ENCODE measurements at places on chromosomes 6 and 20.
A peak's percentile ranks its signal among the peaks of the same experiment; 100 is the strongest.

- DNase-seq, result no peak
These were observed 49.1 kb downstream of the AKAP12 start for GRCh38 chr6:151288712-151289398.

GRCh38 chr20:420166-420620 lies 12.1 kb downstream of the RBCK1 start:
- no peak for DNase-seq

DNA sequence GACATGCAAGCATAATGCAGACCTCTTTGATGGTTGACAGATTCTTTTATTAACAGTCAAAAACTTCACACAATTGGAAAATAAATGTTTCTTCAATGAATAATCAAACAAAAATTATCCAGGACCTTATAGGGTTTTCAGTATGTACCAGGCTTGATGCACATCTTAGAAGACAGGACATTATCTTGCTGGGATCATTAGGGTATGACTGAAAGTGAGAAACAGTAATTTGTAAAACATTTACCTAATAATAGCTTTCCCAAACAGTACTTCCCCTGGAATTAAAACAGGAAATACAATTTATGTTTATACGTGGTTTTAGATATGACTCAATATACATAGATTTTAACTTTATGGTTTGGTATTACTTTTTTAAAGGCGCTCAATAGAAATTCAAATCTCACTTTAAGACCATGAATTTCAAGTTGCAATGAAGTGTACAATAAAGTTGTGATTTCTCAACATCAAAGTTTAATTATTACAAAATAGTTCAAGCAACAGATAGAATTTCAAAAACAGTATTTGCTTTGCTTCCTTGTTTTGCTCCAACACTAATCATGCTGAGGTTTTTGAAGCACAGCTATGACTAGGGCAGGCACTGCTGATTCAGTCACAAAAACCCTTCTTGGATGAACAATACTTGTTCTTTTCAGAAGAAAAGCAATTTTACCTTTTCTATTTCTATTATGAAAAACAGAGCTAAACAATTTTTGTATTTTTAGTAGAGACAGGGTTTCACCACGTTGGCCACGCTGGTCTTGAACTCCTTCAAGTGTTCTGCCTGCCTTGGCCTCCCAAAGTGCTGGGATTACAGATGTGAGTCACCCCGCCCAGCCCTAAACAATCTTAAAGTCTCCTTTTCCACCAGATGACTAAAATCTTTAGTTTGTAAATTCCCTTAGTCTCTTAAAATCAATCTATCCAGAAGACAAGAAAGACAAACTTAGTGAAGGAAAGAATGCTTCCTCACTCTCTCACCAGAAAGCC lies 13.7 kb downstream of the SOD2 start:
- no peak for DNase-seq

- no peak for DNase-seq
These were observed 232.1 kb downstream of the TMEM242 start for GRCh38 chr6:157091243-157091642.

GRCh38 chr20:54650052-54650719 lies 174.8 kb downstream of the DOK5 start:
- DNase-seq, result no peak

DNA sequence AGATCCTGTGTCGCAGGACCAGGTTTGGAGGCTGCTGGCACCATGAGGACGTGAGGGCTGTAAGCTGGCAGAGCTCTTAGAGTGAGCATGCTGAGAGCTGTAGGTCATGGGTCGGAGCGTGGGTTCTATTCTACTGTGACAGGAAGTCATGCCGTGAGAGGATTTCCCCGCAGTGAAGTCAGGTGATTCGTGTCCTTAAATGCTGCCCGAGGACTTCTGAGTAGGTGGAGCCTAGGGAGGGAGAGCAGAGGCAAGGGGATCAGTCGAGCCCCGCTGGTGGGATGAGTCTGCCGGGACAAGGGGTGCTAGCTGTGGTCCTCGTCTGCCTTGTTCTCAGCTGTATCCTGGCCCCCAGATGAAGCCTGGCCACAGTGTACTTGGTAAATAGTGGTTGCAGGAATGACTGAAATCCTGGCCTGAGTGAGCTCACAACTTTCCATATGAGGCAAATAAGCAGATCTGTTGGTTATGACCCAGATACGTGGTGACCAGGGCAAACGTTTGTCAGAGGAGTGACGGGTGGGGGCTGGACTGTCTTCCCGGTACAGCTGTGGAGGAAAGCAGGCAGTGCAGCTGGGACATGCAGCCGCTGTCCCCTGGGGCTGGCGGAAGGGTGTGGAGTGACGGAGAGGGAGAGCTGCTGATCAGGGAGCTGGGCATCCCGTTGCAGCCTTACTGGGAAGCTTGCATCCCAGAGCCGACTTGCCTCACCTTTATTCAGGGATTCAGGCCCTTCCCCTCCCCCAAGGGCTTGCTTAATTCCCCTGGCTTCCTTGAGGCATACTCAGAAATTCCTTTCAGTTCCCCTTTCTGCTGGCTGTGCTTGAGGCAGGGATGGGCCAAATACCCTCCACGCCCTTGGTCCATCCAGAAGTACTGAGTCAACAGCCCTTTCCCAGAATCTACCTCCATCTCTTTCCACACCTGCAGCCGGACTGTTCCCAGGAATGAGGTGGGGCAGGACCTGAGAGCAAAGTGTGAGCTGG lies 250.9 kb upstream of the RREB1 start:
- no peak for DNase-seq

- no peak for DNase-seq
These were observed 141.3 kb upstream of the MYLIP start for GRCh38 chr6:15987569-15987968.

DNA sequence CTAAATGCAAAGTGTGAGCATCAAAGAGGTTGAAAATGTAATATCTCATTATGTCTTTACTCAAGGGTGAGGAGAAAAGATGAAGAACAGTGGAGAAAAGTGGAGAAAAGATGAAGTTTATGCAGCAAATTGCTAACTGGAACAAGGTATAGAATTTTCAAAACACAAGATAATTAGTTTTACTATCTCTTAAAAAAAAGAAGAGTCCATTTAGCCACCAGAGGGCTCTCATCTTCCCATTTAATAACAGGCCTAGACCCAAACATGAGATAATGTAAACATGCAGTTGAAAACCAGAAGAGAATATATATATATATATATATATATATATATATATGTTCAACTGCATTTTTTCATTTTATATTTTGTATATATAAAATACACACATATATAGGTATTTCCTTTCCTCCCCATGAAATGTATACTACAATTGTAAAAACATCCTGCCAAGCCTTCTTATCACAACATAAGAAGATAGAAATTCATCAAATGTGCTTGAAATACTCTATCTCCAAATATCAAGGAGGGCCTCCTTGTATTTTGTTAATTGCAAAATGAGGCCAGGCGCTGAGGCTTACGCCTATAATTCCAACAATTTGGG lies 78.4 kb downstream of the ADTRP start:
- no peak for DNase-seq

- no peak for DNase-seq
These were observed 15.0 kb upstream of the PRIM2 start for GRCh38 chr6:57302477-57302876.

DNA sequence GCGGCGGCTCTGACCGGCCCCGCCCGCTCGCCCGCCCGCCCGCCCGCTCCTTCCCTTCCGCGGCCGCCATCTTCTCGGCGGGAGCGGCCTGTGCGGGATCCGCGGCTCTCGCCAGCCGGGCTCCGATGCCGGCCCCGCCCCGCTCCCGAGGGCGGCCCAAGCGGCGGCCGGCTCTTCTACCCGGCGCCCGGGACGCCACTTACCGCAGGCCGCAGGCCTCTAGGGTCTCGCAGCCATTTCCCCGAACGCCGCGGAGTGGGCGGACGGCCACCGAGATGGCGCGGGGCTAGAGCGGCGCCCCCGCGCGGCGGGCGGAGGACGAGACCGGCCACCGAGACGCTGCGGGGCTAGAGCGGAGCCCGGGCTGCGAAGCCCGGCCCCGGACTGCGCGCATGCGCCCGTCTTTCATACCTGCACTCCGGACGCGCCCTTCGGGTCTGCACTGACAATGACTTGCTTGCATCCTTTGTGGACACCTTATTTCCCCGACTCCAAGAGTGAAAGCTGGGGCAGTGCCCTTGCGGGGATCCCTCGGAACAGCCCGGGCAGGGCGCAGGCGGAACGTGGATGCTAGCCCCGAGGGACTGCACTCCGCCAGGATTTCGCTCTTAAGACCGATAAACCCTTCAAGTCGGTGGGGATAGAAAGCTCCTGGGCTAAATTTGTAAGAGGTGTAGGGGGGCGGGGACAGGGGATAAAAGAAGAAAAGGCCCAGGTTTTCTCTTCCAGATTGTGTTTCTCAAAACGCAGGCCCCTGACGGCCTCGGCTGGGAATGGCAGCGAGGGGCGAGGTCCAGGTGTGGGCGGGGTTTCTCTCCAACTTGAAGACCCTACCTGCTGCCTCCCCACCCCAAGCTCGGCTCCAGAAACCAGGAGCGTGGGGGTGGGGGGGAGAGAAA lies at the start of gene DIDO1:
DIDO1 (minus strand) TSS at position 277 of the 899 bp plus-strand sequence.
- peak; percentile 99 for DNase-seq

DNA sequence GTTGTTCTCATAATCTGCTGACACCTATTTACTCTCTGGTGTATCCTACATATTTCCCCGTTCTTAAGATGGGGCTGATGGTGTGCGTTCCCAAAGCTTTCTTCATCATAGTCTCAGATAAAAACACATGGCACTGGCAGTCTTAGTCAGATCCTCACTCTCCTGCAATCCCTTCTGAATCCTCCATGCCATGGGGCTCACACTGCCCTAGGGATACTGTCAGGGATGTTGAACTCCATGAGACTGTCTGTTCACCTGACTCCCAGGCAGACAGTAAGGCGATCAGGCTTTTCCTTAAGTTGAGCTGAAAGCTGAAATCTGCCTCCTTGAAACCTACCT lies 76.0 kb downstream of the SLX4IP start:
- DNase-seq, result peak; percentile 30

DNA sequence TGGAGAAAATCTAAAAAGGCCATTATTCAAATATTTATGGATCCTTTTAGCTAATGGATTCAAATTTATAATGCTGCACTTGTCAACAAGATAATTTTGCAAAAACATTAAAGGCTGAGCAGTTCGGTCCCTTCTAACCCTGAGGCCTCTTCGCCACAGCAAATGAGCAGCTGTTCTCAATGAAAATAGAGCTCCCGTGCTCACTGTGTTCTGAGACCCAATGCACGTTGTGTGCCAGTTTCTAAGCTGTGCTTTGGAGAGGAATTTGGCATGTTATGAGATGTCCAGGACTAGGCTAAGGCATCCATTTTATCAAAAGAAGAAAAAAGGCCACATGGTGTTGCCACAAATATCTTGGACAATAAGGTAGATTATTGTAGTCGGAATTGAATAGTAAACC lies 220.1 kb upstream of the TSHZ2 start:
- no peak for DNase-seq

- DNase-seq, result no peak
These were observed 10.0 kb downstream of the PTK7 start for GRCh38 chr6:43086022-43086658.

DNA sequence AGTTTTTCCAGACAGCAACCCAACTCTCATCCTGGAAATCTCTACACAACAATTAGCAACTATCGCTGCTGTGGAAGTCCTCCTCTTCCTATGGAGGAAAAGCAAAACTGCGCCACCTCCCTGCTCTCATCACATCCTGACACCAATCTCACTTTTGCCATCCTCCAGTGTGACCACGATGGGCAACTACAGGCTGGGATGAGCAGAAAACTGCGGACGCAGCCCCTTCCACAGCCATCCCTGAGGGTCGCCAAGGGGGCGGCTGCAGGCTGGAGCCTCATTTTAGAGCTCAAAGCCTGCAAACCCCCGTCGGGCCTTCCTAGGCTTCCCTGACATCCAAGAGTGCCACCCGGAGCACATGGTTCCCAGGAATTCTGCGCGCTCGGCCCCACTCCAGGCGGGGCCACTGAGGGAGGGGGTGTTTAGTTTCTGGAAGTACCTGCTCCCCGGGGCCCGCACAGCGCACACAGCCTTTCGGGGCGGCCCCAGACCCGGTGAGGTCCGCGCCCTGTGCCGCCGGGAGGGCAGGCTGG lies 1.2 kb downstream of the TCFL5 start:
- no peak for DNase-seq

GRCh38 chr20:45044084-45044573 lies 56.8 kb downstream of the KCNS1 start:
- peak; percentile 48 for DNase-seq
